Tibial nerve (tissue), 4 donors: ENCODE measurements at places on chromosomes 6 and 20. TPM values are rescaled to one million over a fixed set of nuclear protein-coding genes. Genes with fewer than 3 reads are reported as not detected.

GRCh38 chr6:157244175-157244574 is 79.1 kb downstream of the TMEM242 start:
- H3K27ac ChIP-seq: no peak overlapping the region
- H3K36me3 ChIP-seq: no peaks in the 10 kb centered on the region
- H3K27me3 ChIP-seq: no peaks in the 10 kb centered on the region

OPRM1 gene
- total RNA-seq: not detected

HLA-A gene
- total RNA-seq: 479 TPM

GTSF1L gene
- total RNA-seq: not detected

DNA sequence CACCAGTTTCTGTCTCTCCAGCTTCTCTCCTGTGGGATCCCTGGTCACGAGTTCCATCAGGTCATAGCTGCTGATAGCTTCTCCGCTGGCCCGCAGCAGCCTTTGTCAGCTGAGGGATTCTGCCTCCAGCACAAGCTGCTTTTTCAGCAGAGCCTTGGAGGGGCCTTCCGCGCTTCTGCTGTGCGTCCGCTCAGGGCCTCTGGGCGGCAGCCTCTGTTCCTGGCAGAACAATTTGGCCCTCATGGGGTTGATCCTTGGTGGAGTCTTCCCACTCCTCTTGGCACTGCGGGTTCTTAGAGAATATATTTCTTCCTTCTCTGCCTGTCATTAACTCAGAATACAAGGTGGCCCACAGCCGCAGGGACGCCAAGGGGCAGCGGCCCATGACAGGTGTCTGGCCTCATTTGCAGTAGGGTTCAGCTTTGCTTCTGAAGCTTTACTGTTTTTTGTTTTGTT is 158.8 kb downstream of the DTNBP1 start:
- H3K4me1 ChIP-seq: peaks cover 28% of the 10 kb centered on the region
- peak; percentile 47 for DNase-seq
- peaks cover 47% of the 10 kb centered on the region for H3K36me3 ChIP-seq
- no peak overlapping the region for H3K4me3 ChIP-seq

DNA sequence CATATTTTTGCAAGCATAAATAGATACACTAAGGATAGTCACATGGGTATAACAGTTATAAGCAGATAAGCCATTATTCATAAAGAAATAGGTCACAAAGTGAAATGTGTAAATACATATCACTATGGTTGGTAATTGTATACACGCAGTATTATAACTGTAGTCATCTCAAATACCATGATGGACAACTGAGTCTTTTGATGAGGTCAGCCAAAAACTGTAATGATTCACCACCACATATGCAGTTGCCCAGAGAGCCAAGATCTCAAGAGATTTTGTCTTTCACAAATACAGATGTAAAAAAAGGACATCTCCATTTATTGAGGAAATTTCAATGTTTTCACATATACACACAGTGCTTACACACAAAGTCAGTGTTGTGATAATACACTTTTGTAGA is 28.3 kb downstream of the ZNF292 start:
- H3K27me3 ChIP-seq: no peaks in the 10 kb centered on the region
- no peaks in the 10 kb centered on the region for H3K4me1 ChIP-seq
- H3K4me3 ChIP-seq: no peak overlapping the region
- H3K36me3 ChIP-seq: no peaks in the 10 kb centered on the region
- no peak overlapping the region for H3K27ac ChIP-seq

C20orf141 gene
- not detected for total RNA-seq

- H3K4me1 ChIP-seq: peaks cover 42% of the 10 kb centered on the region
- H3K27ac ChIP-seq: no peak overlapping the region
- H3K27me3 ChIP-seq: no peaks in the 10 kb centered on the region
- no peaks in the 10 kb centered on the region for H3K36me3 ChIP-seq
- no peak overlapping the region for H3K4me3 ChIP-seq
Measured at GRCh38 chr20:16569246-16570153, 3.7 kb downstream of the KIF16B start.

BFSP1 gene
- total RNA-seq: 5.9 TPM

HECA gene
- 35.3 TPM for total RNA-seq

DNA sequence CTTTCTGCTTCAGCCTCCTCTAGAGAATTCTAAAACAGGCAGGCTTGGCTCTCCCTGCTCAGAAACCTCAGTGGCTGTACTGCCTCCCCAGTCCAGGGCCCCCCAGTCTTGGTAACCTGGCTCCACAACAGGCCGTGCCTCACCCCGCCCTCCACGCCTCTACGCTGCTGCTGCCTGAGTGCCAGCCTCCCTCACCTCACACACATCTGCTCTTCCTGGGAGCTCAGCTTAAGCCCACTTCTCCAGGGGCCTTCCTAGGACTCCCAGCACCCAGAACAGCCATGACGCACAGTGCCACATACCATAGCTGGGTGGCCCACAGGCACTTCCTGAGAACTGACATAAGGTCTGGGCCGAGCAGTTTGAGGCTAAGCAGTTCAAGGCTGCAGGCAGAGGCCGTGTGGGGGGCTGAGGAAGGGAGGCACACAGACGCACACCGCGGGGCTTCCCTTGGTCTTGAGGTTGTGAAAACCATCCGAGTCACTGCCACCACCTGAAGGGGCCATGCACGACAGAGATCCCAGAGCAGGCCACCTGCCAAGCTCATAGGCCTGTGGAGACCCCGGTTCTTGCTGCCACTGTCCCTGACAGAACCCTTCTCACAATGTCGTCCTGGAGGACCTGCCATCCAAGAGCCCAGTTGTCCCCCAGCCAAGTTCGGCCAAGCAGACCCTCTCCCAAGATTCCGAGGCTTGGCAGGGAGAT is 42.6 kb downstream of the DSTN start:
- peak overlapping the region; percentile 63 for H3K27ac ChIP-seq
- H3K4me1 ChIP-seq: no peaks in the 10 kb centered on the region
- no peak overlapping the region for H3K4me3 ChIP-seq

- no peaks in the 10 kb centered on the region for H3K27me3 ChIP-seq
- no peak overlapping the region for H3K27ac ChIP-seq
- no peak overlapping the region for H3K4me3 ChIP-seq
- H3K4me1 ChIP-seq: no peaks in the 10 kb centered on the region
- no peaks in the 10 kb centered on the region for H3K36me3 ChIP-seq
- DNase-seq: no peak
Measured at GRCh38 chr20:7650086-7650879, 290.0 kb downstream of the HAO1 start.

- peaks cover 100% of the 10 kb centered on the region for H3K36me3 ChIP-seq
- H3K27ac ChIP-seq: no peak overlapping the region
Measured at GRCh38 chr20:25283221-25283951, 35.5 kb downstream of the PYGB start.

GRCh38 chr6:164665328-164665727 is 644.1 kb downstream of the C6orf118 start:
- no peaks in the 10 kb centered on the region for H3K27me3 ChIP-seq
- H3K27ac ChIP-seq: no peak overlapping the region
- H3K4me1 ChIP-seq: no peaks in the 10 kb centered on the region
- no peak for DNase-seq

DNA sequence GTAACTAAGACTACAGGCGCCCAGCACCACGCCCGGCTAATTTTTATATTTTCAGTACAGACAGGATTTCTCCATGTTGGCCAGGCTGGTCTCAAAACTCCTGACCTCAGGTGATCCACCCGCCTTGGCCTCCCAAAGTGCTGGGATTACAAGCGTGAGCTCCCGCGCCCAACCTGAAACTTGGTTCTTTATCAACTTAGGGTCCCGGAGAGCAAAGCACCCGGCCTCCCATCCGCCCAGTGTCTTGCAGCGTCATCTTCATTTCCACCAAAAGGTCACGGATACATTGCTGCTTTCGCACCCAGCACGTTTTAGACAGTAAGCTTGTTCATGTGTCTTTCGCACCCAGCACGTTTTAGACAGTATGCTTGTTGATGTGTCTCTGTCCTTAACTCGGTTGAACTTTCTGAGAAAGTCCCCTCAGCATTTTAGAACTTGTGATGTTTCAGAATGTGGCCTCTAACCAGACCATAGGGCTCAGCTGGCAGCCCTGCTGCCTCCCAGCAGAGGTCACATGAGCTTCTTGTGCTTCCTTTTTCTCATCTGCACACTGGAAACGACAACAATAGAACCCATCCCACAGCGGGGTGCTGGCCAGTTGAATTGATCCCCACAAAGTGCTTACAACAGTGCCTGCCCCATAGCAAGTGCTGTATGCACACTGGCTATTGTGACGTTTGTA is 48.8 kb downstream of the PRR18 start:
- H3K27ac ChIP-seq: peak overlapping the region; percentile 64
- DNase-seq: no peak
- no peaks in the 10 kb centered on the region for H3K4me1 ChIP-seq
- peaks cover 31% of the 10 kb centered on the region for H3K27me3 ChIP-seq
- H3K36me3 ChIP-seq: no peaks in the 10 kb centered on the region

GPR6 gene
- not detected for total RNA-seq

GTF2H4 gene
- total RNA-seq: 6.8 TPM

- H3K27me3 ChIP-seq: no peaks in the 10 kb centered on the region
- no peaks in the 10 kb centered on the region for H3K4me1 ChIP-seq
- H3K4me3 ChIP-seq: no peak overlapping the region
- DNase-seq: no peak
- H3K27ac ChIP-seq: no peak overlapping the region
Measured at GRCh38 chr6:66961191-66961590, 1254.2 kb upstream of the EYS start.

MAS1 gene
- total RNA-seq: not detected

- no peaks in the 10 kb centered on the region for H3K36me3 ChIP-seq
- H3K27ac ChIP-seq: no peak overlapping the region
- no peaks in the 10 kb centered on the region for H3K4me1 ChIP-seq
- no peaks in the 10 kb centered on the region for H3K27me3 ChIP-seq
- DNase-seq: no peak
Measured at GRCh38 chr20:22794200-22794599, 209.8 kb upstream of the FOXA2 start.

- H3K27me3 ChIP-seq: no peaks in the 10 kb centered on the region
- no peaks in the 10 kb centered on the region for H3K36me3 ChIP-seq
- no peak for DNase-seq
- H3K4me1 ChIP-seq: no peaks in the 10 kb centered on the region
- no peak overlapping the region for H3K27ac ChIP-seq
Measured at GRCh38 chr6:141682391-141682790, 450.3 kb upstream of the GJE1 start.

GRCh38 chr20:15654208-15654649 is 919.0 kb downstream of the KIF16B start:
- peak; percentile 10 for DNase-seq
- no peak overlapping the region for H3K4me3 ChIP-seq
- H3K27me3 ChIP-seq: no peaks in the 10 kb centered on the region
- peaks cover 18% of the 10 kb centered on the region for H3K4me1 ChIP-seq

DNA sequence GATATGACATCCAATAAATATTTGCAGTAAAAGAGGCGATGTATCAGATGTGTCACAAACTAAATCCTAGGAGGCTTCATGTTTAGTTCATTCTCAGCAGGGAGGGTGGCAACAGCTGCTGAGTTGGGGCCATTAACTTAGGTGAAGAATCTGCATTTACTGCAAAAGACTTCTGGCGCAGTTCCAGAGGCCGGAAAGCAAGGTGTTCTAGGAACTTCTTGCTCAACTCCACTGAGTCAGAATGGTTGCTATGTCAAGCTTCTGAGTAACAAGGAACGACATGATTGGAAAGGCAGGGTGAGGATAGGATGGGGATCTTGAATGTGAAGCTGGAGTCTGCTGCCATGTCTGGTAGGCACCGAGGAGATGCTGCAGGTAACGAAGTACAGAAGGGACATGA is 11.7 kb downstream of the ADNP start:
- no peak overlapping the region for H3K4me3 ChIP-seq
- peak; percentile 27 for DNase-seq
- no peaks in the 10 kb centered on the region for H3K36me3 ChIP-seq
- no peaks in the 10 kb centered on the region for H3K27me3 ChIP-seq

- DNase-seq: no peak
- no peaks in the 10 kb centered on the region for H3K36me3 ChIP-seq
- no peaks in the 10 kb centered on the region for H3K27me3 ChIP-seq
- peak overlapping the region; percentile 33 for H3K27ac ChIP-seq
Measured at GRCh38 chr6:2448826-2449571, 203.6 kb upstream of the GMDS start.

- no peak within 1 kb of the TSS for H3K27ac ChIP-seq
- H3K4me3 ChIP-seq: peak within 1 kb of the TSS; percentile 32
- peaks cover 31% of the 10 kb centered on the region for H3K27me3 ChIP-seq
- DNase-seq: no peak
- peaks cover 11% of the 10 kb centered on the region for H3K4me1 ChIP-seq
Measured at GRCh38 chr6:55174211-55175026, at the start of gene HCRTR2. HCRTR2 (plus strand) TSS chr6:55174515; CDS start chr6:55174588, 73 bp downstream.

- no peak for DNase-seq
- H3K27me3 ChIP-seq: no peaks in the 10 kb centered on the region
- no peaks in the 10 kb centered on the region for H3K36me3 ChIP-seq
Measured at GRCh38 chr6:143807103-143807772, 35.9 kb upstream of the LTV1 start.

OR2H2 gene
- total RNA-seq: not detected

EPPIN gene
- not detected for total RNA-seq

TRIM40 gene
- total RNA-seq: not detected

KDM1B gene
- 16.5 TPM for total RNA-seq
